ENCODE measurements at places on chromosomes 5 and 9. TPM values are rescaled to one million over a fixed set of nuclear protein-coding genes. Genes with fewer than 3 reads are reported as not detected.

- DNase-seq: no peak
Observed at GRCh38 chr5:54275361-54275760, 35.0 kb downstream of the ARL15 start.

DNA sequence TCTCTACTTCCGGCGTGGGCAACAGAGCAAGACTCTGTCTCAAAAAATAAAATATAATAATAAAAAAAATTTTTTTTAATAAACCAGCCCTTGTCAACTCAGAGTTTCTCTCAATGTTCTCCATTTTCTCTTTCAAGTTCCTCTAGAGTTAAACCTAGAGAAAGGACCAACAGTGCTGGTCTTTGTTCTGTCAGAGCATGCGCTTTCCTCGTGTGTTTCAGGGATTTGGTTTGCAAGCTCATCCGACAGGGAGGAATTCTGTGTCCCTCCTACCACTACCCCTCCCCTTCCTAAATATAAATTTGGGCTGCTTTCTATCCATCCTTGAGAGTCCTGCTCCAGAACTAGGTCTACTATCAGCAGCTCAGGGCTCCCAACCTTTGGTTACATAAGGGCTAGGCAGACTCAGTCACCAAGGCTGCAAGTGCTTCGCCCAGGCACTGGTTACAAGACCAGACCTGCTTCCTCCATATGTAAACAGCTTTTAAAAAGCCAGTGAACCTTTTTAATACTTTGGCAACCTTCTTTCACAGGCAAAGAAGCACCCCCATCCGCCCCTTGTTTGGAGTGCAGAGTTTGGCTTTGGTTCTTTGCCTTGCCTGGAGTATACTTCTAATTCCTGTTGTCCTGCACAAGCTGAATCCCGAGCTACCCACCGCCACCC, 13.5 kb downstream of the SETX start:
- DNase-seq: no peak

- DNase-seq: no peak
Observed at GRCh38 chr5:109929911-109930310, 240.2 kb downstream of the MAN2A1 start.

DNA sequence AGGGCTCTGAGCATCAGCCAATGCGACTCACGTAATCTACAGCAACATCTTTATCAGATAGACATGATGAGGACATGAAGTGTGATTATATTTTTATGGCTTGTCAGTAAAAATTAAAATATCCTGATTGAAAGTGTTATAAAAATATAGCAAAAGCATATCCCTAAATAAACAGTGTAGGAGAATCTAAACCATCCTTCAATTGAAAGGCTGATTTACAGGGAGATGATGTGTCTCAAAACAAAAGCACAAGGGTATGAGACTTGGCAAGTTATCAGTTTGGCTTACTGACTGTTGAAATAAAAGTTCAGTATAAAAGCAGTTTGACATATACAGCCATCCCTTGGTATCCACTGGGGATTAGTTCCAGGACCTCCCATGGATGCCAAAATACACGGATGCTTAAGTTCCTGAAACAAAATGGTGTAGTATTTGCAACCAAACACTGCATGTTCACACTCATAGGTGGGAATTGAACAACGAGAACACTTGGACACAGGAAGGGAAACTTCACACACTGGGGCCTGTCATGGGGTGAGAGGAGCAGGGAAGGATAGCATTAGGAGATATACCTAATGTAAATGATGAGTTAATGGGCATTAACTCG, 149.9 kb upstream of the MAP1B start:
- no peak for DNase-seq

GRCh38 chr9:105254226-105254625, 9.8 kb downstream of the SLC44A1 start:
- DNase-seq: no peak

DNA sequence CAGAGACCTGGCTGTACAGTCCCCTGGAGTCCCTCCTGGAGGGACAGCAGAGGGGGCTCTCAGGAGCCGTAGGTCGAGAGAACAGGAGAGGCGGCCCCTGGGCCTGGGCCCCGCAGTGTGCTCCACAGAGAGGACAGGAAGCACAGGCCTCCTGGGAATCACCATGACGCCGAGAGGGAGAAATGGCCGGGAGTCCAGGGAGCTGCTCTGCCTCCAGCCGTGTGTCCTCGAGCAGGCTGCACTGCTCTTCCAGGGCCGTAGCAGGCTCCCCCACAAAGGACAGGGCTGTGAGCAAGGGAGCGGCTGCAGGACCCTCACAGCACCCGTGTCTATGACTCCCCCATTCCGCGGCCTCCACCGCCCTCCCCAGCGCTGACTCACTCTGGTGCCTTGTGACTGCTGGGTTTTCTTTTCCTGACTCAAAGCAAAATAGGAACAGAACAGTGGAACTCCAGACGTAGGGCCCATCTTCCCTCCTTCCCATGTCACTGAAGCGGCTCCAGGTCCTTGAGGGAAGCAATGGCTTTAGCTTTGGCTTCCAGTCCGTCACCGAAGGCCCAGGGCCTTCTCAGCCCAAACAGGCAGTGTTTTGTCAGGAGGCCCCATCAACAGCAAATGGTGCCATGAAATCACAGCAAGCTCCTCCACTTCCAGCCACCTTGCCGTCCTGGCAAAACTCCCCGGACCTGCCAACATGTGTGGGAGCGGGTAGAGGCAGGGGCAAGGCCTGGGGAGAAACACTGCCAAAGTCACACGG, 114.2 kb downstream of the LHFPL2 start:
- no peak for DNase-seq

- no peak for DNase-seq
Observed at GRCh38 chr5:139188558-139189270, 9.5 kb downstream of the SIL1 start.

Gene DIPK1B
- polyA plus RNA-seq: 48.4 TPM

Gene C9orf152
- polyA plus RNA-seq: 0.64 TPM

Gene SLC34A3
- 11.4 TPM for polyA plus RNA-seq
